ENCODE measurements at places on chromosomes 3 and 15.

DNA sequence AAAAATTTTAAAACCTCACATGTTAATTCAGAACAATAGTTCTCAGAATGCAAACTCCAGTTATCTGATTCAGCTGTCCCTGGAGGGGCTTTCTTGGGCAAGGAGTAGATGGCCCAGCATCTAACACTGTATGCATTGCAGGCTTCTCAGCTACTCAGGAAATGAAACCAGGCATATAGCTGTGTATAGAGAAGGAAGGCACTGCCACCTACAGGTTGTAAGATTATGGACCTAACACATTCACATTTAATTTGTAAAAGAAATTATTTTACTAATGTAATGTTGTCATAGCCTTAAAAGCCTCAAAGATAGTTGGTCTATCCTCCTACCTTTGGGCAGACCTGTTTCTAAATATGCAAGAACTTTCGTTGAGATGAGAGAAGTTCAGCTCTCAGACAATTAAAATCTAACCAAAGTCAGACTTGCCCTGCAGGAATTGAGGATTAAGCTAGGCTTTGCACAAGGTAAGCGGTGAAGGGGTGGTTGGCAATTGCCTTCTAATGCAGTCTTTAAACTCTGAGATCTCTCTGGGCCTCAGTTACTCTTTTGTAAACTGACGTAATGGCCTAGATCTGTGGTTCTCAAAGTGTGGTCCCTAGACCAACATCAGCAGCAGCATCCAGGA lies 132.8 kb upstream of the SLC24A5 start:
- DNase-seq, result no peak

- no peak for DNase-seq
Measured at GRCh38 chr3:71376911-71377310, 206.6 kb downstream of the FOXP1 start.

DNA sequence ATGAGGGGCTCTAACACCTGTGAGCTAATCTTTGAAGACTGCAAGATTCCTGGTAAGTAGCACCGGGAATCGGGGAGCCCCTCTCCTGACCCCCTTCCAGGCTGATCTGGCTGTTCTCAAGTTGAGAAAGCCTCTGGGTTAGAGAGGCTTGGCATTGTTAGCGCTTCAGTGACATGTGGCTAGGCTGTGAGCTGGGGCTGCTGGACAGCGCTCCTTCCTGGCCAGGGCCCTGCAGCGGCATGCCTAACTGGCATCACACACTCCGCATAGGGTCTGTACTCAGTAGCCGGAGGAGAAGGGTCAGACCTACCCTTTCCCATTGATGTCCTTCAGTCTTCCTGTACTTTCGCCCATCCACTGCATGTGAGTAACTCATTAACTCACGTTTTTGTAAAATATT lies 7.4 kb downstream of the IVD start:
- DNase-seq, result no peak

- no peak for DNase-seq
Measured at GRCh38 chr3:189270248-189270832, 98.6 kb downstream of the TPRG1 start.

DNA sequence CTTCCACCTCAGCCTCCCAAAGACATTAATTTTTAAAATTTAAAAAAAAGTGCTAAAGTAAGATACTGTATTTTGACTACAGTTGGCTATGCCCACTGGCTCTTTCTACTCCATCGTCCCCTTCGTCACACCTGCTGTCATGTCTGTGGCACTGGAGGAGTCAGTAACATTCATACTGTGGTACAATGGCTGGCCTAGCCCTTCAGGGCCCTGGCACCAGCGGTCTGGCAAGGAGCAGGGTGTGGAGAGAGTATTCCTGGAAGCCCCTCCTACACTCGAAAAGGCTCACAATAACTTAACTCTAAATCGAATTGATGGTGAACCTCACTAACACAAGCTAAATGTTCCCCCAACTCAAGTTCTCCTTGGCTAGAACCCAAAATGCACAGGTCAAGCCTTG lies 89.7 kb upstream of the RASGRF1 start:
- no peak for DNase-seq

- DNase-seq, result no peak
Measured at GRCh38 chr3:8576841-8577571, 67.6 kb downstream of the SSUH2 start.

DNA sequence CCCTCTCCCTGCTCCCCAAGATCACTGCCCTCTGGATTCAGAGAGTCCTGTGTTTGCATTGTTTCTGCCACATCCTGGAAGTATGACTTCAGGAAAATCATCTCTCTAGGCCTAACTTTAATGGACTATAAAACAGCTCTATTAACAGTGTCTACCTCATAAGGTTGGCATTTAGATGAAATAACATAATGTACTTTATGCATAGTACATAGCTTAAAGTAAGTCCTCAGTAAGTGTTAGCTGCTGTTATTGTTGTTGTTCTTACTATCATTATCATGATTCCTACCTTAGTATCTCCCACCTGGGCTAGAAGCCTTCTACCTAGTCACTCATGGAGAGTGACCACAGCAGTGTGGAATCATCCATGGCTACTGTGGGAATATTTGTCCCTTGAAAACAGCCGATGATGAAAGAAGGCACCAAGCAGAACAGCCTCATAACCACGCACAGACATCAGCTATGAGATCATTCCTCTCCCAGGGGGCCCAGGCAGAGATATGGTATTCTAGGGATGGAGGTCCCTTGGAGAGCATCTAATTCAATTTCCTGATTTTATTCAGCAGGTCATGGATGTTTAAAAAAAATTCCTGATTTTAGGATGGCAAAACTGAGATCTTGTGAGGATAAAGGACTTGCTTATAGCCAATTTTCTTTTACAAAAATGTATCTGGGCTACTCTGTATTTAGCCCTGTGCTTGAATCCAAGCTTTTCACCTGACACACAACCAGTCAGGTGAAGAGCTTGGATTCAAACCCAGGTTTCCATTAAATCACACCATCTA lies 1.9 kb downstream of the FSD2 start:
- DNase-seq, result no peak

DNA sequence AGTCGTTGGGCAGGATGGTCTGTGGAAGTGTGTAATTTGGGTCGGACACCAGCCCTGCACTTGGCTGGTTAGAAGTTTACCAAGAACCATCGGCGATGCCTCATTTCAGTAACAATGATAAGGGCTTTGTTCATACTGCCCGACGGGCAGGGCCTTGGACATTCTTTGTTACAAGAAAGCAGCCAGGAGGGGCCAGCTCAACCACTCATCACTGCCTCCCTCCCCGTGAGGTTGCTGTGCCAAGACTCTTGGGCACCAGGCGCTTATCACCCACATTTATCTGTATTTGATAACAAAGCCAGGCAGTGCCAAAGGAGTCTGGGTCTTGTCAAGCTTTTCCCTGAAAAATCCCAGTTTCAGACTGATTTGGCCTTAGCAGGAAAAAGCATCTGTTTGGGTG lies 235.0 kb downstream of the ADAMTS17 start:
- DNase-seq, result no peak

Measured in cortex of kidney (tissue), 1 donor.